ENCODE measurements at places on chromosomes 12 and 14. TPM values are rescaled to one million over a fixed set of nuclear protein-coding genes. Genes with fewer than 3 reads are reported as not detected.

Gene HHIPL1
- 1.3 TPM for polyA plus RNA-seq

Gene LTB4R
- 11.7 TPM for polyA plus RNA-seq

Gene DNAI7
- polyA plus RNA-seq: not detected

Gene GZMB
- not detected for polyA plus RNA-seq

- DNase-seq: no peak
Observed at GRCh38 chr12:127398016-127398710, 868.8 kb upstream of the TMEM132C start.
